ENCODE measurements at places on chromosomes 11 and 22.

GRCh38 chr11:97856666-97857065 is 1164.1 kb upstream of the CNTN5 start:
- DNase-seq = no peak

DNA sequence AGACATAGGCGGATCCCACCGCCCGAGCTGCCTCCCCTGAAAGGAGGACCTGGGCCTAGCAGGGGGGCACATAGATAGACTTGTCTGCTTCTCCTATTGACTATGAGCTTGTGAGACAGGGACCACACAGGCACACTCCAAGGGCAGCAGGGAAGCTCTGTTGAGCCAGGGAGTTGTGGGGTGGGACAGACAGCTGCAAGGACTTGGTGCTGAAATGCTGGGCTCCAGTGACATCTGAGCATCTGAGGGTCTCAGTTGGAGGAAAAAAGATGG is 53.4 kb upstream of the ANO1 start:
- no peak for DNase-seq

- DNase-seq = peak; percentile 98
These were observed at the start of gene SCO2 for GRCh38 chr22:50525104-50525857. Gene SCO2 (minus strand): TSS chr22:50525598. CDS start chr22:50524411, 1,187 bp downstream.

DNA sequence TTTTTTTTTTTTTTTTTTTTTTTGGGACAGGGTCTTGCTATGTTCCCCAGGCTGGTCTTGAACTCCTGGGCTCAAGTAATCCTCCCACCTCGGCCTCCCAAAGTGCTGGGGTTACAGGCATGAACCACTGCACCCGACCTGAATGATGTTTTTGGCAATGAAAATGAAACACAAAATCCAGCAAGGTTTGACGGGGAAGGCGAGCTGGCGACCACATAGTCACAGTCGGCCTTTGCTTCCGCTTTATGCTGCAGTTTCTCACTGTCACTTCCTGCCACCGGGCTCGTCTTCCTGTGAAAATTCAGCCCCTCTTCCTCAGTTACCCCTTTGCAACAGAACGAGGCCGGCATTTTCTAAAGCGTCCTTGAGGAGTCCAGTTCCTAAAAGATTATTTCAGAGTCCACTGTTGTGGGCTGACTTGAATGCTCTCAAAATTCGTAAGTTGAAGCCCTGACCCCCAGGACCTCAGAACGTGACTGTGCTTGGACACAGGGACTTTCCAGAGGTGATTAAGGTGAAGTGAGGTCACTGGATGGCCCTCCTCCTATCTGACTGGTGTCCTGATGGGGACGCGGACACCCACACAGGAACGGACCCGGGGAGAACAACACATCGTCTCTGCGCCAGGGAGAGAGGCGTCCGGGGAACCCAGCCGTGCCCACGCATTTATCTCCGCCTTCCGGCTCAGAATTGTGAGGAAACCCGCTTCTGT is 2.9 kb upstream of the BID start:
- peak; percentile 58 for DNase-seq

DNA sequence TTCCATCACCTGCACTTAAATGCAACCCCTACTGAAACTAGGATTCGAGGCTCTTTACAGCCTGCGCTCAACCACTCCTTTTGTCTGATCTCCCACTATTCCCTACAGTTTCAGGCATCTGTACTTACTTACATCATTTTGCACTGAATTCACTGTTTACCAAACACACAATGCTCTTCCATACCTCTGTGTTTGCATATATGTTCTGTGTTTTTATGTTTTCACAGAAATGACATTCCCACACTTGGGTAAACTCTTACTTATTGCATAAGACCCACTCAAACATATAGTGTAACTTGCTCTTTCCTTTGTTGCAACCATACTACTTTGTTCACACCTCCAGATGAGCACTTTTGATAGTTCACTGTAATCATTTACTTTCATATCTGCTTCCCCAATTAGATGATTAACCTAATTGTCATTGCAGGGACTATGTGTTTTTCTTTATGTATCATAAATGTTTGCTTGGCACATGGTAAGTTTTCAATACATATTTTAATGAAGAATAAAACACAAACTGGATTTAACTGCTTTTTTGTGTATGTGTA is 54.6 kb downstream of the ZBTB44 start:
- no peak for DNase-seq

All from activated naive CD4-positive, alpha-beta T cell treated with anti-CD3 and anti-CD28 coated beads, Interleukin-2, amount 50 U/mL, for 72 hours (primary cell).